ENCODE measurements at places on chromosomes 2 and 18. TPM values are rescaled to one million over a fixed set of nuclear protein-coding genes. Genes with fewer than 3 reads are reported as not detected.

DNA sequence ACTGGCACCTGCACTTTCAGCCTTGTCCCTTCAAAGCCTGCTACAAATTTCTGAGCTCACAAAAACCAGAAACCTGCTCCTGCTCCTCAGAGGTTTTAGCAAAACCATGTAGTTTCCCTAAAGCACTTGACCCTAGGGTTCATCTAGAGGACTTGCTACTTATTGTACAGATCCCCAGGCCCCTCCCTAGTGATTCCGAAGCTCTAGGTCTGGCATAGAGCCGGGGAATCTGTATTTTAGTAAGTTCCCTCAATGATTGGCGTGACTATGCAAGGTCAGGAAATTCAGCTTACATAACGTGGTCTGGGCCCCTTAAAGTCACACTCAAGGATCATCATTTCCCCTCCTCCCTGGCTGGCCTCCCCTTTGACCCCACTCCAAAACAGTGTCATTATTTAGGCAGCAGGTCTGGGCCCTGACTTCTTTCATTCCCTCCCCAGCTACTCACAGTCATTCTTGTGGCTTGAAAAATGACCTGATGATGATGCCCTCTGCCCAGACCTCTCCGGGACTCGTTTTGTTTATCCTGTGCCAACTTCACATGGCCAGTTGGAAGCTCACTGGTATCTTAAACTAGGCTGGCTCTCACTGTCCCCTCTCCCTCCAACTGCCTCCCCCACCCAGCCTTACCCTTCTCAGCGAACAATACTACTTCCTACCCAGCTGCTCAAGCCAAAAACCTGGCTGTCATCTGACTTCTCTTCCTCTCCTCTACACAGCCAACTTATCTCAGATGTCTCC is 36.0 kb downstream of the WDFY1 start:
- peak; percentile 57 for DNase-seq

DNA sequence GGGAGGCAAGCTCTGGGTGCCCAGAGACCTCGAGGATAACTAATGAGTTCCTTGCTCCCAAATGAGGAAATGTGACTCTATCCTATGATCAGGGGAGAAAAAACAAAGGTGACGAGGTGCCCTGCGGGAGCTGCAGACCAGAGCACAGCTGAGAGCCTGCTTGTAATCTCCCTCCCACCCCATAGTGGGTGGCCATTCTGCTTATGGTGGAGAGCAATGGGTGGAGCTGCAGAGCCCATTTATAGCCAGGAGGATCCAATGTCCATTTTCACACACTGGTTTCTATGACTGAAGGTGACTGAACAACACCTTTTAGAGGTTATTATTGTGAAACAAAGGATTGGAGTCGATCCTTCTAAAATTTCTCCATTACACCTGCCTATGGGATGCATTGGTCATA is 153.3 kb downstream of the COL6A3 start:
- no peak for DNase-seq

DNA sequence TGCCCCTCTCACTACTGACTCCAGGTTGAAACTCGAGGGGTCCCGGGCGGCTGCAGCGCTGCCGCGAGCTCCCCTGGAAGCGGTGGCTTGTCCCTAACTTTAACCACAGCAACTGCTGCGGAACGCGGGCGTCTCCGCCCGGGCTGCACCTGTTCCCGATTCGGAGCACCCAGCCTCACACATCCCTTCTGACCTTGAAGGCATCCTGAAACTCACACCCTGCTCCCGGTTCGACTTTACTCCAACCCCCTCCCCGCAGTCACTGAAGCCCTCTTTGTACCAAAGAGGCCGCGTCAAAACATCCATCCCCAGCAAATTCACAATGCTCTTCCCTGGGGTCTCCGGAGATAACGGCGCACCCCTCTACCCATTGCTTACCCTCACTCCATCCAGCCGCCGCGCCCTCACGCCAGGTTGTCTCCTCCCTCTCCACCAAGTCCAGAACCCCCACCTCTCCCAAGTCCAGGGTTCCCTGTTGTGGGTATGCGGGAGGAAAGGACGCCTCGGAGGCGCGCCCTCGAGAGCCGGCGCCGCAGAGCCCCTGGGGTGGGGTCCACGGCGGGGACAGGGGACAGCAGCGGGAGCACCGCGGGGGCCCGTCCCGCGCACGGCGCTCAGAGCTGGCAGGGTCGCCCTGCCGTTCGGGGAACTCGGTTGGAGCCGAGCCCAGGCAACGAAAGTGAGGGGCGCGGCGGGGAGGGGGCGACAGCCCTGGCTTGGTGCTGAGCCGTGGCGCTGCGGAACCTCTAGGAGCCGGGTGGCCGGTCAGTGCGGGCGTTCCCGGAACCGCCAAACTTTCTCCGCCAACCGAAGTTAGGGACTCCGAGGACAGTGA is 934 bp downstream of the MYO5B start:
- DNase-seq: no peak

- DNase-seq: no peak
Observed at GRCh38 chr2:213019368-213019767, 132.0 kb downstream of the IKZF2 start.

The GLI2 gene
- 1.3 TPM for total RNA-seq

DNA sequence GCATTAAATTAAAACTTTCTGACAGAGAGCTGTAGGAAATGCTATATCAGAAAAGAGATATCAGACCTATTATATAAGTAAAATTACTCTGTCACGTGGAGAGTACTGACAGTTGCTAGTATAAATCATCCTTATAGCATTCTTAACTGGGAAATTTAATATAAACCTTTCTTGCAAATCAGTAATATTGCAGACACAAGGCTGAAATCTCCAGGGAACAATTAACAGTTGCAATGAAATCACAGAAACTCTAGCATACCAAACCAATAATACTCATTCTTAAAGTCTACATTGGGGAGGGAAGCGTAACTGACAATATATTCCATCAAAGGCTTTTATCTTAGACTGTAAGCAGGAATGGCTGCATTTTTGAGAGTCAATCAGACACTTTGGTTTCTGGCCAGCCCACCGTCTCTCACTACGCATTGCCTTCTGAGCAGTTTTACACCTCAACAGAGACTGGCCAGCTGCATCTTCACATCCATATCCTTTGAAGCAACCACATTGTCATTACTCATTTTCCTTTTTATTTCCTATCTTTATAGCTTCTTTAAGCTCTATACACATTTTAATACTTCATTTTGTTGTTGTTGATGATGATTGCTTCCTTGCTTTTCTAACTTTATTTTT is 536.0 kb upstream of the CDH2 start:
- DNase-seq: no peak

- no peak for DNase-seq
Observed at GRCh38 chr2:159199761-159200465, 86.6 kb downstream of the WDSUB1 start.

DNA sequence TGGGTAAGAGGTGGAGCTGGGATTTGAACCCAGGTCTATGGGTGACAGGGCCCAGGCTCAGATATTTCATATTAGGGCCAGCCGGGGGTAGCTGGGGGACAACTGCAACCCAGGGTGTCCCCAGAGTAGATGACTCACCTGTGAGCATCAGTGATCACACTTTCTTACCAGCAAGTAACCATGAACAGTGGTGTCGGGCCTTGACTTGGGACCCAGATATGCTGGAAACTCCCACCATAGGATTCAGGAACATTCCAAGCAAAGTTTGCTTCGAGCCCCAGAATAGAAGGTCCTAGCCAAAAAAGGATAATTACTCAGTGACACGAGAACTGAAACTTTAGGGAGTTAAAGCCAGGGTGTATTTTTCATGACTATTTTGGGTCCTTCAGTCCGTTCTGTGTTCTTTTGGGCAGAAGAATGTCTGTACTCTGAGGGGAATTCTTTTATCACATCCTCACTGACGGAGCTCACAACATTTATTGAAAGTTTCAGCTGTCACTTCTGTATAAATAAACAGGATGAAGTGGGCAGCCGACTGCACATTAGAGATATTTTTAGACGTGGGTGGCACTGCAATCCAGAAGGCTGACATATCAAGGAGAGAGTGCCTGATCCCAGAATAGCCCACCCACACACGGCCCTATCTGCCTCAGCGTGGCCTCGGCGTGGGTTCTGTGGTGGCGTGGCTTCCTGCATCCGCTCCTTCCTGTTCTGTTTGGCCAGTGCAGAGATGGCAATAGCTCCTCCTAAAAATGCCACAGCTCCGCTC is 45.6 kb downstream of the RAMP1 start:
- DNase-seq: peak; percentile 70

The GALR1 gene
- total RNA-seq: not detected

GRCh38 chr2:66984864-66985263 is 412.3 kb upstream of the ETAA1 start:
- DNase-seq: no peak

GRCh38 chr2:225056330-225057073 is 14.2 kb upstream of the DOCK10 start:
- DNase-seq: no peak

- DNase-seq: no peak
Observed at GRCh38 chr18:2400701-2401196, 170.6 kb downstream of the METTL4 start.

DNA sequence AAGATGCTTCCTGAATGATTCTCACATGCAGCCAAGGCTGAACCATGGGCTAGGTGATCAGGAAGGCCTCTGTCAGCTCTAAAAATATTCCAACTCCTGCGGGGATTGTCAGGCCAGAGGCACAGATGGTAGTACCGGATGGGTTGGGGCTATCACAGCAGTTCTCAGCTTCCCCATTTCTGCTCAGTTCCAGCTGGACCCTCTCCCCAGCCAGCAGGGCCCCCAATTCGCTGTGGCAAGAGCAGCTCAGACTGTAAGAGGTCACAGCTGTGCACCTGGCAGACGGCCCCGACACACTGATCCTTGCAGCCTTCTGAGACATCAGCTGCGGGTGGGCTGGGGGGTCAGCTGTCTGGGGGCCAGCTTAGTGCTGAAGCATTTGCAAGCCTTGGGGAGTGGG is 43.6 kb upstream of the TCF7L1 start:
- no peak for DNase-seq

The FBXO41 gene
- 0.32 TPM for total RNA-seq

DNA sequence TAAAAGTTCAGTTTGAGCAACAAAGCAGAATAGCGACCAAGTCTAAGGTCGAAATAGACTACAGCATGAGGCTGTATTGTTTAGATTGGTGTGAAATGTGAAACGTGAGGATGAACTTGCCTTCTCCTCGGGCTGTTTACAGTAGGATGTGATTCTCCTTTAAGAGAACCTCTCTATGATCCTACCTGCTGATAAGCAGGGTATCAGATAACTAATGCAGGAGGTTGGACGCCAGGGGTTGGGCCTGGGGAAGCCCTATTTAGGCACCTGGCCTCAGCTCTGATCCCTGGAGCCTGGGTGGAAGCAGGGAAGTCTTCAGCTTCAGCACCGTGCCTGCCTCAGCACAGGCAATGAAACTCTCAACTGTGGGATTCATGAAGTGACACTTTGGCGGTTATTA is 11.4 kb downstream of the CRYGD start:
- no peak for DNase-seq

Data from MG63 (cell line).